Epithelial cell of proximal tubule (primary cell): ENCODE measurements at places on chromosomes 2 and 18. TPM values are rescaled to one million over a fixed set of nuclear protein-coding genes. Genes with fewer than 3 reads are reported as not detected.

AKAIN1 gene
- not detected in 2 replicates for total RNA-seq

PKP4 gene
- 39.3 and 41.0 TPM in 2 replicates for total RNA-seq

GRCh38 chr2:117502121-117502520 is 312.4 kb upstream of the DDX18 start:
- DNase-seq, result no peak

DNA sequence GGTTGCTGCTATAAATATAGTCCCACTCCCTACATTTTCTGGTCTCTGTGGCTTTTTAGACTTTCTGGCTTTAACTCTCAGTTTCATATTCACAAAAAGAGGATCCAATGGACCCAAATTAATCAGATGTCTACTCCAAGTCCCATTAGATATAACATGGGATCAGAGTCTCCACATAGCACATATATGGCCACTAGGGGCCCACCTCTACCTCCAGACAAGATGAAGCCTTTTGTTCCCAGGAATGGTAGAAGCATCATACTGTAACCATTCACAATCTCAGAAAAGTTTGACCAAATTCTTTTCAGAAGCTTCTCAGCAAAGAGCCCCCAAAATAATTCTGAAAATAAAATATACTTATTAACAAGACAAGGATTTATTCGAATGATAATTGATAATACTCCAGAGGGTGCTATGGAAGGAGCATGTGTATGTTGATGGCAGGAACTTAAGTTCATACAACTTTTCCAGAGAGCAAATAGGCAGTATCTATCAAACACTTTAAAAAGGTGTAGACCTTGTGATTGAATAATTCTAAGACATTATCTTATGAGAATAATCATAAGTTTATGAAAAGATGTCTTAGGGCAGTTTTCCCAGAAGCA is 382.3 kb upstream of the CRIM1 start:
- DNase-seq, result peak; percentile 25

DNA sequence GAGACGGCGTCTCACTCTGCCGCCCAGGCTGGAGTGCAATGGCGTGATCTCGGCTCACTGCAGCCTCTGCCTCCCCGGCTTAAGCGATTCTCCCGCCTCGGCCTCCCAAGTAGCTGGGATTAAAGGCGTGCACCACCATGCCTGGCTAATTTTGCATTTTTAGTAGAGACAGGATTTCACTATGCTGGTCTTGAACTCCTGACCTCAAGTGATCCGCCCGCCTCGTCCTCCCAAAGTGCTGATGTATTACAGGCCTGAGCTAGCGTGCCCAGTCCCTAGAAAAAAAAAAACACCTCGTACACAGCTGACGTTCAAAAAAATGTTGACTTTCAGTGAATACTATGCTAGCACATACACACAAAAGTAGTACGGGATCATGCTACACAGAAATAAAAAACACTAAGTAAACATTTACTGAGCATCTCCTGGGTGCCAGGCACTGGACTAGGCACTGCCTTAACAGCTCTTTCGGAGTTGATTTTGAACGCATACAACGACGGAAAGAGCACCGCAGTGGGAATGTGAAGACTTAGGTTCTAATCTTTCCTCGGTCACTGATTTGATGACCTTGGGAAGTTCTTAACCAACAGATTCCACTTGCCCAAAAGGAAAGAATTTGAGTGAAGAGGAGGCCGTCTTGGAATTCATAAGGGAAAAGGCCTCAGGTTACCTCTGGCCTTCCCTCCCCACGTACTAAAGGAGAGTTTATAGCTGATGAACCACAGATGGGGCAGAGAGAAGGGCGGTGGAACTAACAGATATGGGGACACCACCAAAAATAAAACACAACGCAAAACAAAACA is 1.1 kb downstream of the DNAJC27 start:
- DNase-seq, result peak; percentile 18

GRCh38 chr2:144132357-144132756 is 387.6 kb downstream of the ZEB2 start:
- no peak for DNase-seq

GRCh38 chr2:108441712-108442111 is 7.3 kb upstream of the GCC2 start:
- no peak for DNase-seq

DNA sequence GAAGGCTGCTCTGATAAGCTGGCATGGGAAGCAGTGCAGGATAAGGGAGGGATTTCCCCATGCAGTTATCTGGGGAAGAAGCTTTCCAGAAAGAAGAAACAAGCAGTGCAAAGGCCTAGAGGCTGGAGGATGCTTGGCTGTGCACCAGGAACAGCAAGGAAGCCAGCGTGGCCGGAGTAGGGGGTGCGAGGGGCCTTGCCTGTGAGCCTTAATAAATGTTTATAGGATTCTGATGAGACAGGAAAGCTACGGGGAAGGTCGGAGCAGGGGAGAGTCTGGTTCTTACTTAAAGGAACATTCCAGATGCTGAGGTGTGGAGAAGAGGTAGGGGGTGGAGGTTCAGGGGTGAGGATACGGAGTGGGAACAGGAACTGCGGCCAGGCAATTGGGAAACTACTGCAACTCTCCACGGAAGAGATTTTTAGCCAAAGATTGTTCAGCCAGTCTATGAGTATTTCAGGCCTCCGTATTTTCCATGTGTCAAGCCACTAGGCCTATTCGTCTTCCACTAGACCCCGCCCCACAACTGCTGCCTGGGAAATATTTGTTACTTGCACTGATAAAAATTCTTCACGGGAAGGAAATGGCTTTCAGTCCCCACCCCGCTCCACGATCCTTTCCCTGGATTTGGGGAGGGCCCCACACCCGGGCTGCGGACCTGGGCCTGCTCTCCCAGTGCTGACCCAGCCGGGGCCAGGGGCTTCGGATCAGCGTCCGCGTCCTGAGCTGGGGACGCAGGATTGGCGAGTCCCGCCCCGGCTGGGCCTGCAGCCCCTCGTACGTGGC is 516 bp downstream of the EIF2AK2 start:
- no peak for DNase-seq

CRACDL gene
- 0.29 and 1.0 TPM in 2 replicates for total RNA-seq

DNA sequence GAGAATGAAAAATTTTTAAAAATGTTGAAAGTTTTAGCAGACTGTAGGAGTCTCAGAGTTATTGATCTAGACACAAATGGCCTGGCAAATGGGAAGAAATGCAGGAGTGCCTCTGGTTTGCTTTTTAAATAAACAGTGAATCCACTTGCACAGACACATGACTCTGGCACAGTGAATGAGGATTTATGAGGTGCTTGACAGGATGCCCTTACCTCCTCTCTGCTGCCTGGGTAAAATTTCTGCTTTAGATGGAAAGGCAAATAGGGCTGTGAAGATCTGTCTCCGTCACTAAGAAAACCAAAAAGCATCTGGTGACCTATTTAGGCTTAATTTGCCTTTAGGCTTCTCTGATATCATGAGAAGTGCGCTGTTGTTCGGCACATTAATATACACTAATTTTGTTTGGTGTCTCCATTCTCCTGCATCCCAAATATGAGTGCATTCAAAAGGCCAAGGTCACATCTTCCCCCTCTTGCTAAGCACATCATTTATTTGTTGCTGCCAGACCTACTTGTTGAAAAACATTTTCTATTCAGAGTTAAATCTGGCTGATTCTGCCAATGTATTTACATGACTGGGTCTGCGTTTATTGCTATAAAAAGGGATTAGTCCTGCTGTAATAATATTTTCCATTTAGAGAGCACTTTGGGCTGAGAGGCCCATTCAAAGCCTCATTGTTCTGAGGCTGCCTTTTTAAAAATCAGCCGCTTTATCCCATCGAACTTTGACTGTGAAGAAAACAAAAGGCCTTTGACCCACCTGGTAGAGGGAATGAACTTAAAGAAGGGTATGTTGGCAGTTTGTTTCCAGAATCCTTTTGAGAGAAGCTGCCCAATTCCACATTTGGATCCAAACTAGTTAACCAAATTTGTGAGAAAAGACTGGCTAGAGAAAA is 94.9 kb downstream of the RNF152 start:
- no peak for DNase-seq

DNA sequence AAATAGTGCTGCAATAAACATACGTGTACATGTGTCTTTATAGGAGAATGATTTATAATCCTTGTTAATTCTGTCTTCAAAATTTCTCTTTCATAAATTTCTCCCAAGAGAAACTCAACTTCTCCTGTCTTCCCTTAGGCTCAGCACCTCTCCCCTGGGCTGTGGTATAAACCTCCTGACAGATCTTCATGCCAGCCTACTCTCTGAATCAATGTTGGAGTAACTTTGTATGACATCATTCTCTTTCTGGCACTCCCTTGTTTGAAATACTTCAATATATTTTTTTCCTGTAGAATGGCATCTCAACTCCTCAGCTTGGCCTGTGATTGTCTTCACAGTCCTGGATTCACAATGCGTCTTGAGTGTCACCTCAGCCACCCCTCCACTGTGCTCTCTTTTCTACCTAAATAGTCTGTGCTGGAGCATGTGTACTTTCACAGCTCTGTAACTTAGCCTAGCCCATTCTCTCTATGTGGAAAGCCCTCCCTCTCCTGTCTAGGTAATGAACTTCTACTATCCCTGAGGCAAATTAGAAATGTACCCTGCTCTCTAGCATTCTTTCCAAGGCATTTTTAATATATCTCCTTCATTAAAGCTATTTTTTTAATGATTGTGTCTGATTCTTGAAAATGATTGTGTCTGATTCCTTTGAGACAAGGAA is 649.9 kb upstream of the FANCL start:
- no peak for DNase-seq

DNA sequence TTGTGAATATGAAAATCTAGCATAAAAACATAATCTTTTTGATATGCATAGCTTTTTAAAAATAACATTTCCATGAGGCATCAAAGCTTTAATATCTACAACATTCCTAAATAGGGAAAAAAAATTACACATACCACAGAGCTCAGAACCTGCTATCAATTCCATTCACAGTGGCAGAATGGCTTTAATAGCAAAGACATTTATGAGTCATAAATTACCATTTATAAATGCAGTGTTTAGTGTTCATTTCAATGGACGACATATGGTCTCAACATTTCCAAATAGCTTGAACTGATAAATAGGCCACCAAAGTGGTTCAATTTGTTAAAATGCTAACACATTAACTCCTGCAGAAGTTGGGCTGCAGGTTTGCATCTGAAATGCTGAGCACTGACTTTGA is 600.6 kb upstream of the SETBP1 start:
- DNase-seq, result no peak

HADHB gene
- total RNA-seq, result 71.1 and 77.8 TPM in 2 replicates

DNA sequence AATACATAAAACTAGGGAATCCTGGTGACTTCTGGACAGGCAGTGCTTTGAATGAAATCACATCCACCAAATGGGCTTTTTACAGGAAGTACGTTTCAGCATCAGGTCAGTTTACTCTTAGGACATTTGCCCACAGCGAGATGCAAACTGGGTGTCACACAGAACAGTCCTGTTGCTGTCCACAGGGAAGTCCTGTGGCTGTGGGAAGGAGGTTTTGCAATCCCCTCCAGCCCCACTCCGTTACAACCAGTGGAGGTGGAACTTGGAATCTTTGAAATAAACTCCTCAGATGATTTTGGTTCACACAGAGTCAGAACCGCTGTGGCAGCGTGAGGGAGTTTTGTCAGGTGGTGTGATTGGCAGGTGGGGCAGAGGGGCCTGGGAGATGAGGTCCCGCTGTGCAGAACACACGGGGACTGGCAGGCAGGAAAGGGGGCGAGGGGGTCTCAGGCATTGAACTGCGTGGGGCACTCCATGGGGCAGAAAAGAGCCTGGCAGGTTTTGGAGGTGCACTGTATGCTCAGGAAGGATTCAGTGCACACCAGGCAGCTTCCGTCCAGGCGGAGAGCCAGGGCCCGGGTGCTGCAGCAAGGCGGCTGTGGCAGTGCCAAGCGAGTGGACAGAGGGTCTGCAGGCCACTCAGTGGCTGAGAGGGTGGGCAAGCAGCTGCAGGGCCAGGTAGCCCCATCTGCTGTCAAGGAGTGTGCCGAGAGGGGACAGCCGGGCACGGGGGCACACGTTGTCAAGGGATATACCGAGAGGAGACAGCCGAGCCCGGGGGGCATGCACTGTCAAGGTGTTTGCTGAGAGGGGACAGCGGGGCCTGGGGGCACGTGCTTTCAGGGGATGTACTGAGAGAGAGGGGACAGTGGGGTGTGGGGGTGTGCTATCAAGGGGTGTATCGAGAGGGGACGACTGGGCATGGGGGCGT is 148.7 kb downstream of the LDLRAD4 start:
- DNase-seq, result no peak

DNA sequence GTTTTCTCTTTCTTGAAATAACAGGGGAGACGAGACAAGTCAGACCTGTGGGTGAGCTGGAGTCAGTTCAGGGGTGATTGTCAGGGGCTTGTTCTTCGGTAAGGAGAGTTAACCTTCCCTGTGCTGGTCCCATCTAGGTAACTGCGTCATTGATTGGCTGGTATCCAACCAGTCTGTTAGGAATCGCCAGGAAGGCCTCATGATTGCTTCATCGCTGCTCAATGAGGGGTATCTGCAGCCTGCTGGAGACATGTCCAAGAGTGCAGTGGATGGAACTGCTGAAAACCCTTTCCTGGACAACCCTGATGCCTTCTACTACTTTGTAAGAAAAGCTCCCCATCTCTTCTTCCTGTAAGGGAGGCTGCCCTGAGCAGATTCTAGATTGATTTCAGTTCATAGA is 21.3 kb downstream of the PLEK start:
- DNase-seq, result no peak

DNA sequence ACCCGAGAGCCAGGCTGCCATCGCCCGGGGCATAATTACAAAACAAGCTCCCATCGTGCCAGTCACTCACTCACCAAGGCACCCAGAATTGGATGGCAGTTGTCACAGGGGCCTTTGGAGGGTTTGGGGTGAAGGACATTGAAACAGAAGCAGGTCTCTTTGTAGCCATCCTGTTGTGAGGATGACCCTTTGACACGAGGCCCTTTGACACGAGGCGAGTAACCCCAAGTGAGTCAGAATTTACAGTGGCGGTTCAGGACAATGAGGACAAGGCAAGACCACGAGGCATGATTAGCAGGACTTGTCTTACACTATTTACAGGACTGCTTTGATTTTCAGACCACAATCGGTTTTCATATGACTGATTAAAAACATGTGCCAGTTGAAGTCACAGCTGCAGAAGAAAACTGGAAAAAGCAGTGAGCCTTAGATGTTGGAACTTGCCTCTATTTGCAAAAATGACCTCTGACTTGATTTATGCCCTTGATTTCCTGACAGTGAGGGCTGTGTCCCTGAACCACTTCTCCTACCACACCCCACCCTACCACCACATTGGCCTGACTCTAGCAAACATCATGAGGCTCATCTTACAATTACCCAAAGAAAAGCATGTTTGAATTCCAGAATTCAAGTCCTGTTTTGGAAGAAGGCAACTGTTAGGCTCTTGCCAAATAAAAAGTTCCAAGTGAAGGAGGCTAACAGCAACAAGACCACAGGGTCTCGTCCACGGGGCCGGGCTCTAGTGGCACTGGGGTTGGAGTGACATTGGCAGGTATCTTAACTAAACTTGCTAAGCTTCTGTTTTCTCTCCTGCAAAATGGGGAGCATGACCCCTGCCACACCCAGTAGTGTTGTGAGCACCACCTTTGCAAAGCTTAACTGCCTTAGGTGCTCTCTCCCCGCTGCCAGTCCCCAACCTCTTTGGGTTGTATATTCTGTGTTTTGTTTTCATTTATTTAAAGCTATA is 64.4 kb upstream of the FOSL2 start:
- no peak for DNase-seq

BCL2L11 gene
- total RNA-seq, result 3.5 and 4.1 TPM in 2 replicates

- DNase-seq, result no peak
These were observed 71.1 kb downstream of the RFTN2 start for GRCh38 chr2:197604117-197604860.
